NCI-H524 (cell line): ENCODE measurements at places on chromosomes 4 and X.
A peak's percentile ranks its signal among the peaks of the same experiment; 100 is the strongest.

DNA sequence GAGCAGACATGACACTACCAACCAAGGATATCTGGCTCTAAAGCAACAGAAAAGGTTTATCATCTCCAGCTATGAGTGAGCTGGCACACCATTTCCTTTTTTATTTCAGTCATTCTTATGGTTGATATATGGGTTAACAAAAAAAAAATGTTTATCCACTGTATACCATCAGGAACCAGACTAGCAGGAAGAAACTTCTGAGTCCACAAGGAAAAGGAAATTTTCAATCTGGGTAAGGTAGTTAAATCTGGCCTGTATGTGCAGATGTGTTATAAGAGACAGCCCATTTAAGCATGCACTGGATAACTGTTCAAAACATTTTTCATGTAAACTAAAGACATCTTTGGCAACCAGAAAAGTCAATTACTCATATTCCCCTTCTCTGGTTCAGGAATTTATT is 35.0 kb downstream of the AMMECR1 start:
- DNase-seq, result no peak

DNA sequence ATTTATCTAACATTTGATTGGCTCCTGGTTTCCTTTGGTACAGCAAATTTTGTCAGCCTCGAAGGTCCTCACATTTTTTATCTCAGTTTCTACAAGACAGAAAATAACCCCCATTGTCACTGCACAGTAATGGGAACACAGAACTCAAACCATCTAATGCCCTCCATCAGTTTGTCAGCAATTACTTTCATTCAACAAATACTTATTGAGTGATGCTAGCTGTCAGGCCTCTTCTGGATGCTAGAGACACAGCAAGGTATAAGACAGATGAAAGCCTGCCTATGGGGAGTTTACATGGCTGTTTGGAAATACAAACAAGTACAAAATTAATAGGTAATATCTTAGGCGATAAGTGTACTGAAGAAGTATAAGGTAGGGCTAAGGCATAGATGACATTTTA is 5.0 kb upstream of the HTN3 start:
- DNase-seq, result no peak

DNA sequence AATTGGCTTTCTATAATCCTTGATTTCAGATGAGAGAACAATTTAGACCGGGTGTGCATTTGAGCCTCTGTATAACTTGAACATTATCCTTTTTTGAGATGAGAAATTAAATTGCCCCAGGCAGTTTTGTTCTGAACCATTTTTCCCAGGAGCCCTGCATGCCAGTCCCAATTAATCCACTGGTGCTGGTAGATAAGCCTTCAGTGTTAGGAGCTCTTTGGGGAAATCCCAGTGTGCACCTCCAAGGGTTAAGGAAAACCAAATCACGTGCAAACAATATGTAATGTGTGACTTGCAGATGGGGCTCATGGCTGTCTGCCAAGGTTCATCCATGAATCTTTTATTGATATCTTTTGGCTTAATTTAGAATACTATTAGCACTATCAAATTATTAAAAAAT is 43.2 kb downstream of the KIT start:
- DNase-seq, result no peak

GRCh38 chrX:63354484-63354883 is 3.4 kb upstream of the SPIN4 start:
- DNase-seq, result no peak

DNA sequence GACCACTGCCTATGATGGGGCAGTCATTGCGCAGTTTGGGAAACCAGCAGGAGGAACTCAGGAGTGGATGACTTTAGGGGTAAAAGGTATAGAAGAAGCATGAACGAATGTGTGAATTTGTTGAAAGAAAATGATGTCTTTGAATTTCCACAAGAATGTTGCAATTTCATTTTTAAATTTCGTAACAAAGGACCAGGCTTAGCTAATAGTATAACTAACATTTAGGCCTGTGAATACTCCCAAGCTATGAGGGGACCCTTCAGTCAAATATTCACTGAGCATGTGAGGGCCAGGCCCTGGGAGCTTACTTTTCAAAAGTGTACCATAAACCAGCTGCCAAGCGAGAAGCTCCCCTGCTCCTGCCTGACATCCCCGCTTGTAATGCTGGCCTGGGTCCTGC is 5.3 kb downstream of the MPC1L start:
- DNase-seq, result no peak

- DNase-seq, result no peak
These were observed 71.5 kb upstream of the DDX60 start for GRCh38 chr4:168390041-168390440.

- no peak for DNase-seq
These were observed 177.3 kb downstream of the PABPC4L start for GRCh38 chr4:134024251-134024650.

GRCh38 chrX:152276277-152276676 is 137.9 kb upstream of the MAGEA10 start:
- DNase-seq, result no peak

- DNase-seq, result no peak
These were observed 142.8 kb downstream of the ENPP6 start for GRCh38 chr4:184074677-184075388.

DNA sequence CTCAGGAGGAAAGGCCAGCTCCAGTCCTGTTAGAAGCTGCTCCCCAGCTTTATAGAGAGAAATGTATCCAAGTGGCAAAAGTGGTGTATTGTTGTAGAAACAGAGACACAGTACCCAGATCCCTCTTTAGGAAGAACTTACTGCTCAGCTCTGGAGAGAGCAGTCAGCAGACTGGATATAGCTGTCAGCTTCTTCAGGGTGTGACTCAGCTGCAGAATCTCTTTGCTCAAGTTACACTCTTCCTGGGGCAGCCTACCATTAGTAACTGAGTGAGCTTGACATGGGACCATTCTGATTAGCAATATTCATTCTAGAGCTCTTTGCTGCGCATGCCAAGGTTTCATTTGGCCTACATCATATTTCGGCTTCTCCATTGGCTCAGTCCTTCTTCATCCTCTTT is 40.5 kb downstream of the ATP1B4 start:
- DNase-seq, result no peak

DNA sequence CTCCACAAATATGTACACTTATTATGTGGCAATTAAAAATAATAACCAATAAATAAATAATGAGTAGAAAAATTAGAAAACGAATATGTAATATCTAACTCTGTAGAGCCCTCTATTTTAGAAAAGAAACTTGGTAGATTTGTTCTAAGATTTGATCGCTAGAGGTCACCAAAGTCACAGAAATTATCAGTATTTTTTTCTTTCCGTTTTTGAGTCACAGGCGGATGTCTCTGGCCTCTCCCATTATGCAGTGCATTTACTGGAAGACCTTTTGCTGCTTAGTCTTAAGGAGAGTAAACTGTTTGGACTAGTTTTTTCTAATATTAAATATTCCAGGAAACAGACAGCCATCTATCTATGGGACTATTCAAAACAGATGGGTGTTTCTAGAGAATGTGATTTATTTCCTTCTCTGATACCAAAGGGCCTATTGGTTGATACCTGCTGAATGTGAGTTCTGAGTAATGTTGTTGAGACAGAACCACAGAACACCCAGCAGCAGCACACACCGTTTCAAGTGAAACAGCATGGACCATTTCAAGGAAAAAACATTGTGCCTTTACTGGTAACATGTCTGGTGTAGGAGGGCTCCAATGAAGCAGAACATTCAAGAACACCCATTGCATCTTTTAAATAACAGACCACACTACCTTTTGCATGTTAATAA is 34.0 kb upstream of the GYPA start:
- DNase-seq, result peak; percentile 39

DNA sequence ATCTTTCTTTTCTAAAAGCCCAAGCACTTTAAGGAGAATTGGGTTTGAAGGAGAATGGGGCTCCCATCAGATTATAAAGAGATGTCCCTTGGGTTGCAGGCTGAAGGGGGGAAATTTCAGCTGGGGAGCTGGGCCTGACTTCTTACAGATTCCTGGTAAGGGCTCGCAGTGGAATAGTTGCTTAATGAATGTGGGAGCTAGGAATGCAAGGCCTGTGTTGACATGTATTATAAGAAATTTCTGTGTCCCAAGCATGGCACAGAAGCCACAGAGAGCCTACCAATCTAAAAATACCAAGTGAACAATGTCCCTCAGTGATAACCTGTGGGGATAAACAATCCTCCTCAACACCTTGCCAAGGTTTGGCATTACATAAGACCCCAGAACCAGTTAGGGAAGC is 39.3 kb upstream of the WNK3 start:
- no peak for DNase-seq

- no peak for DNase-seq
These were observed 8.9 kb downstream of the ANXA3 start for GRCh38 chr4:78560296-78560963.

DNA sequence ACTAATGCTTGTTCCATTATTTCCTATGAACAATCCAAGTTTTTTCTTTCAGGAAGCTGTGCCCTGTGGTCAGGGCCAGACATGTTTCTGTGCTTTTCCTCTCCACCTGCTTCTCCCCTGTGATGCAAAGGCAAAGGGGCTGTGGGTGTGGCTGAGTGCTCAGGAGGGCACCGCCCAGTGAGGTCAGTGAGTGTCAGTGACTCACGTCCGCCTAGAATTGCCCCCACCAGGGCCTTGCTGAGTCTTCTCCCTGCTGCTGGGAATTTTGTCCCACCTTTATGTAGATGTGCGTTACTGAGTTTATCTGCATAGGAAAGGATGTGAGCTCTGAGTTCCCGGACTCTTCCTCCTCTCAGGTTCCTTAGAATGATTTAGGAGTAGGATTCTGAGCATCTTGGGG is 283.2 kb downstream of the DCHS2 start:
- DNase-seq, result no peak

GRCh38 chr4:114547340-114548134 is 51.1 kb upstream of the UGT8 start:
- DNase-seq, result no peak

DNA sequence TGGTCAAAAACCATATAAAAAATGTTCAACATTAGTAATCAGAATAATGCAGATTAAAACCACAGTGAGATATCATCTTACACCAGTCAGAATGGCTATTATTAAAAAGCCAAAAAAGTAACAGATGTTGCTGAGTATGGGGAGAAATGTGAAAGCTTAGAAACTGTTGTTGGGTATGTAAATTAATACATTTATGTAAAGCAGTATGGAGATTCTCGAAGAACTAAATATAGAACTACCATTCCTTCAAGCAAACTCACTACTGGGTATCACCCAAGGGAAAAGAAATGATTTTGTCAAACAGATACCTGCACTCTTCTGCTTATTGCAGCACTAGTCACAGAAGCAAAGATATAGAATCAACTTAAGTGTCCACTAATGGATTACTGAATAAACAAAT is 576.4 kb upstream of the EPHA5 start:
- DNase-seq, result peak; percentile 70

- no peak for DNase-seq
These were observed 185.8 kb downstream of the ANKRD50 start for GRCh38 chr4:124526769-124527168.
